Activated T-helper 2 cell treated with anti-CD3 and anti-CD28 coated beads, Interferon-gamma antibody, Interleukin-2, Interleukin-4, amounts not matched to agents 10 μg/mL and 5 μg/mL and 100 μg/mL, durations not matched to agents 14 hours and 24 hours and 36 hours (primary cell): ENCODE measurements at places on chromosomes 5 and 9. TPM values are rescaled to one million over a fixed set of nuclear protein-coding genes. Genes with fewer than 3 reads are reported as not detected.

Gene PFN3
- total RNA-seq = not detected in 2 replicates

GRCh38 chr9:13719446-13719845 lies 440.0 kb upstream of the MPDZ start:
- DNase-seq = no peak

- DNase-seq = no peak
Measured at GRCh38 chr5:88159591-88159990, 109.1 kb downstream of the TMEM161B start.

Gene SLC35A4
- 91.9 and 97.3 TPM in 2 replicates for total RNA-seq

DNA sequence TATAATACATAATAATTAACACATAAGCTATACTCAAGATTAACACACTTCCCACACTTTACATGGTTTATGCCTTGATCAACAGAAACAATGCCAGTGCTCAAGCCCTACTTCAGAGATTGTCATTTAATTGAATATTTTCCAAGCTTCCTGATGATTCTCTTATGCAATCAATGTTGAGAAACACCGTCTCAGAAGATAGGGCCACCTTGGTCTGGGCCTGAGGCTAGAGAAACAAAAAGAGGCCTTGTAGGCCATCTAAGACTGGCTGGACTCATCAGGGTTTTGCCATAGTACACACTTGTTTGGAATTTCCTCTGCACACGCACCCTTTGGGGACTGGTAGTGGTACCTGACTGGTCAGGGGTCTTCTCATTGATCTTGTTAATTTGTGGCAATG lies 16.3 kb downstream of the C9orf152 start:
- no peak for DNase-seq

- DNase-seq = no peak
Measured at GRCh38 chr5:81151546-81151945, 81.6 kb upstream of the CKMT2 start.

Gene MARCOL
- not detected in 2 replicates for total RNA-seq

- DNase-seq = no peak
Measured at GRCh38 chr9:114031948-114032840, 45.9 kb downstream of the AMBP start.

GRCh38 chr9:131707733-131708157 lies 32.1 kb downstream of the RAPGEF1 start:
- DNase-seq = no peak

Gene ACER2
- total RNA-seq = 1.0 and 1.3 TPM in 2 replicates

Gene RORB
- total RNA-seq = 0.02 and 0.11 TPM in 2 replicates

Gene IZUMO3
- not detected in 2 replicates for total RNA-seq

GRCh38 chr9:79701651-79702050 lies 129.9 kb downstream of the TLE4 start:
- no peak for DNase-seq

- peak; percentile 21 for DNase-seq
Measured at GRCh38 chr9:127505396-127506116, 54.2 kb downstream of the LRSAM1 start.

DNA sequence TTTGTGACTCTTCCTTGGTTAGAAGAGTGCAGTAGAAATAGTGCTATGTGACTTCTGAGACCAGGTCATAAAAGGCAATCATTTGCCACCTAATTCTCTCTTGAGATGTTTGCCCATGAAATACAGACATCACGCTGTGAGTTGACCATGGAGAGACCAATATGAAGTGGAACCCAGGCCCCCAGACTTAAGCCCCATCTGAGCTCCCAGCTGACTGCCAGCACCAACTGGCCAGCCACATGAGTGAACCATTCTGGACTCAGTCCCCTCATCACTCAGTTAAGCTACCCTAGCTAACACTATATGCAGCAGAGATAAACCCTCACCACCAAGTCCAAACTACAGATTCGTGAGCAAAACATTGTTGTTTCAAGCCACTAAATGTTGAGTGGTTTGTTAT lies 60.7 kb upstream of the NIPBL start:
- no peak for DNase-seq
